RCC 7860 (cell line): ENCODE measurements at places on chromosomes 16 and 17.

GRCh38 chr16:88685156-88686061 lies 898 bp downstream of the SNAI3 start:
- DNase-seq: no peak

GRCh38 chr16:73049091-73049490 lies 1.2 kb upstream of the ZFHX3 start:
- no peak for DNase-seq

- peak; percentile 15 for DNase-seq
These were observed 140.0 kb downstream of the CHD9NB start for GRCh38 chr16:52912565-52913173.

DNA sequence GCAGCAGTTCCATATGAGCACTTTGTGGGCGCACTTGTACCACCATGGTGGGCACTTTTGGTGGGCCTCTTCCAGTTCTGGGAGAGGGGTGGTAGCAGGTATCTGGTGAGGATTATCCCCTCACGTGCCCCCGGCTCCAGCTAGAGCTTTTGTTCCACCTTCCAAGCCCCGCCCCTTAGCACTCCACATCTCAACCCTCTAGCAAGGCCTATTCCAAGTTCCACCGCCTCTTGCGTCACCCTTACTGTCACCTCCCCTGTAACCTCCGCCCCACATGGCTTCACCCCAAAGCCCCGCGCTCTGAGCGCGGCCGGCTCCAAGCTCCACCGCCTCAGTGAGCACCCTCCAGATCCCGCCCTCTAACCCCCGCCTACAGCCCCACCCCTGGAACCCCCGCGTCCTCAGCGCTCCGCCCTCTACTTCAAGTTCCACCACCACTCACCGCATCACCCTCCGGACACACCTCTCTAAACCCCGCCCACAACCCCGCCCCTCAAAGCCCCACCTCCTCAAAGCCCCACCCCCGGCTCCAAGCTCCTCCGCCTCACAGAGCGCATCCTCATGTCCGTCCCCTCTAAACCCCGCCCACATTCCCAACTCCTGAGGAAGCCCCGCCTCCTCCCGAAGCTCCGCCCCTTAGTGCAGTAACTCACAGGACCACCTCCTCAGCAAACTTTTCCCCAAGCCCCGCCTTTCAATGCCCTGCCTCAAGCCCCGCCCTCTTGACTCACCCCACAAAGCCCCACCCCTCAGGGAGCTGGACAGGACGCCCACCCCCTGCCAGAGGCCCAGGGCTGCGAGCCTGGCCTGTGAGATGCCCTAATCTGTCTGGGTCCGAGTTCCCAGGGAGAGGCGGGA lies 11.1 kb downstream of the SCN4A start:
- no peak for DNase-seq

GRCh38 chr16:60107437-60107836 lies 1373.3 kb upstream of the GOT2 start:
- DNase-seq: no peak

- DNase-seq: no peak
These were observed 708 bp downstream of the DHX33 start for GRCh38 chr17:5468075-5468473.

- no peak for DNase-seq
These were observed 14.2 kb downstream of the PLD6 start for GRCh38 chr17:17191961-17192381.

DNA sequence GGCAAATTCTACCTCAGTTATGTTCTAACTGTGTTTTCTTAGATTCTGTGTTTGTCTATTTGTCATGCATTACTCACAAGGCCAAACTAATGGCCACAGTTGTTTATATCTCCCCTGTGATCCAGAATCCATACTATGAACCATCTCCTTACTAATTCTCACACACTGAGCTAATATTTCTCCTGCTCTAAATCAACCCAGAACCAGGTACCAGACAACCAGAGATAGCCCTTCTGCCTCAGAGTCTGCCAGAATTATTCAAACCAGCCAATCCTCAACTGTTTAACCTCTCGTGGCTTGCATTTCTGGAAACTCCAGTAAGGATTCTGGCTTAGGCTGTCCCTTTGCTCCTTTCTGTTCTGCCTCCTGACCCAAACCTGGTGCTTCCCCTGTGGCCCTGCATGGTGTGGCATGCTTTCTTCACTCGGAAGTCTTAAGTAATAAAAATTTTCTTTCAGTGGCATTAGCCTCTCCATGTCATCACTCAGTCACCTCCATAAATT lies 59.4 kb downstream of the EFCAB5 start:
- DNase-seq: no peak

GRCh38 chr16:80317599-80318037 lies 223.2 kb upstream of the DYNLRB2 start:
- DNase-seq: no peak

DNA sequence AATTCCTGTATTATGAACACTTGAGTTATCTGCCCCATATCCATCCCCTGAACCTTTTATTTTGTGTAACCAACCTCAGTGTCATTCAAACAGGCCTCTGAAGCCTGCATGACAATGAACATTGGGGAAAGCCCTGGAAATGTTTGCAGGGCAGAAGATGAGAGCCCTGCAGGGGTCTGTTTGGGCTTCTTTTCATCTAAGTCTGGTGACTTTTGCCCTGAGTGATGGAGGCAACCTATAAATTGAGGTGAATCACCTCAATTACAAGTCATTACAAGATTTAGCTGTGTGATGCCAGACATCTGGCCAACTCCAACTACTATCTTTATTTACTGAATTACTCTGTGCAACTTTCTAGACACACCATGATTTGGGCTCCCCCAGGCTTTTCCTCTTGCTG lies 189.2 kb downstream of the MAF start:
- DNase-seq: no peak

GRCh38 chr16:75251280-75252048 lies at the start of gene BCAR1:
Gene BCAR1 (minus strand): TSS chr16:75251624. CDS start chr16:75251482, 142 bp downstream.
- DNase-seq: peak; percentile 72

GRCh38 chr17:53033297-53033696 lies 789.4 kb upstream of the KIF2B start:
- DNase-seq: no peak

GRCh38 chr17:45666046-45666600 lies 118.0 kb upstream of the CRHR1 start:
- DNase-seq: no peak

DNA sequence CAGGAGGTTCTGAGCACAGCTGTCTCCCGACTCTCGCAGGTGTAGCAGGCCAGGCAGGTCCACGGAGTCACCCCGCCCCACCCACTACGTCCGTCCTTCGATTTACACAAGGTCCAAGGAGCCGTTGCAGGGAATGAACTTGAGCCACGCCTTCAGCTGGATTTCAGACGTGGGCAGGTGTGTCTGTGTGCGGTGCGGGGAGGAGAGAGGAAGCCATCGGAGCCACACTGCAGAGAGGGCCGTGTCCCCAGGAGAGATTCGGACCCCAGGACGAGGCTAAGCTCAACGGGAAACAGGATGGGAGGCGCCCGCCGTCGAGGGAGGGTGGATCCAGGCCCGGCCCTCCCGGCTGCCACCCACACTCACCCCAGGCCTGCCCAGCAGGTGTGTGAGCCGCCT lies 50.3 kb downstream of the RPH3AL start:
- no peak for DNase-seq
